ENCODE measurements at places on chromosomes 4 and X.
A peak's percentile ranks its signal among the peaks of the same experiment; 100 is the strongest.

DNA sequence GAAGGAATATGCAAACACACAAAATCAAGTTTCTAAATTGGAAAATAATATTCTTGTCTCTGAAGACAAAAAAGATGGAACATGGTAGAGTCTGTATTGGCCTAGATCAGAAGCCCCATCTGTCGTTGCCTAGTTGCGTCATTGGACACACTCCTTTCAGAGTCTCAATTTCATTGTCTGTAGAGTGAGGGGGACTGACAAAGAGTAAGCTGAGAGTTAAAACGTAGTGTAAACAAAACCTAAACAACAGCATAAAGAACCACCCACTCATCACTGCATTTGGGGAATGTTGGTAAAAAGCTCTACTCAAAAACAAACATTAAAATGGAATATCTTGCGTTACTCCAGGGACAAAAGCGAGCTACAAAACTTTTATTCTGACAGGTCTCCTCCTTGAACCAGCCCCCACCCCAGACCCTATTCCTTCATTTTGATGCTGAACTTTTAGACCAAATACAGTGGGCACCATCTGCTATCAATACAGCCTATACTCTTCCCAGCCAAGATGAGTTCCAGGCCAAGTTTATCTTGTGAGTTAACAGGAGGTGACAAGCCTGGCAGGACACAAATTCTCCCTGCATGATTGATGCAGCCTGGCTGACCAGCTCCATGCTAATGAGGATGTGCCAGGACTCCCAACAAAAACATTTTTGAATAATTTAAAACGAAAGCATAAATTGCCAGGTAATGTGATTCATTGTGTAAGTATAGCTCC is 125.2 kb downstream of the COL25A1 start:
- DNase-seq: no peak

DNA sequence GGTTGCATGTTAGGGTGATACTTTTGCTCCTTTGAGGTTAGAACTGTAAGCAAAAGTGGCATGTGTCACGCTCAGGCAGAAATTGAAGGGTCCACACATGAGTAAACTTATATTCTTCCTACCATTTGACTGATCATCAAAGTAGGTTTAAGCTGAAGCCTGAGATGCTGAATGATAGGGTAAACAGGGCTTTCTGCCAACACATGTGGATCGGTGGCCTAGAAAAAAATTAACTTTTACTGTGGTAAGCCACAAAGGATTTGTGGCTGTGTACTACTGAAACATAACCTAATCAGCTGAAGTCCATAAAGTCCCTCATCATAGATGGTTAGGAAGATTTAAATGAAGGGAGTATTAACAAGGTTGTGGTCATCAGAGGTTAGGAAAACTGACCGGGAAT is 1070.1 kb downstream of the STPG2 start:
- no peak for DNase-seq

DNA sequence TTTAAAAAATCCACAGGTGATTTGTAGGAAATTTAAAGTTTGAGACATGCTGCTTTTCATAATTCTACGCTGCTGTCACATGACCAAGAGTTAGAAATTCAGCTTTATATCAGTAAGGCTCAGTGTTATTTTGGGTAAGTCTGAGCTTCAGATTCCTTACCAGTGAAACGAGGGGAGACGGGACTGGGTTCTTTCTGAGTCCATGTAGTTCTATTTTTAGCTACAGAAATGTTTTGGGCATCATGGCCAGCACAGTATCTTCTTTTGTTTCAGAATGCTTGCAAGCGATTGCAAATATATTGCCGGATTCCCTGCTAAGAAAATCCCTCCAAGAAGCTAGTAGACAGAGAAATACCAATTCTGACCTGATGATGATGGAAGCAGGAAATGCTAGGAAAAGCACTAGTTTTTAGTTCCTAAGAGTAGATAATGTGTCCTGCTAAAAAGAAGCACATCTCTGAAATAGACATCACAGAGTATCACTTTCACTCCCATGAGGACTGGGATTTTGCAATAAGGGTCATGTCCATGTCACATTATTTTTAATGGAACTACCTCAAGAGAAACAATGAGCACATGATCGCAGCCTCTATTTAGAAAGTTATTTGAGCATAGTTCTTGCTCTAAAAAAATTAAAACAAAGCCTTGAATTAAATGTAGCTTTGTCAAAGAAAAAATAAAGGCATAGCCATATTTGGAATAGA is 10.9 kb downstream of the ATP1B4 start:
- DNase-seq: no peak

DNA sequence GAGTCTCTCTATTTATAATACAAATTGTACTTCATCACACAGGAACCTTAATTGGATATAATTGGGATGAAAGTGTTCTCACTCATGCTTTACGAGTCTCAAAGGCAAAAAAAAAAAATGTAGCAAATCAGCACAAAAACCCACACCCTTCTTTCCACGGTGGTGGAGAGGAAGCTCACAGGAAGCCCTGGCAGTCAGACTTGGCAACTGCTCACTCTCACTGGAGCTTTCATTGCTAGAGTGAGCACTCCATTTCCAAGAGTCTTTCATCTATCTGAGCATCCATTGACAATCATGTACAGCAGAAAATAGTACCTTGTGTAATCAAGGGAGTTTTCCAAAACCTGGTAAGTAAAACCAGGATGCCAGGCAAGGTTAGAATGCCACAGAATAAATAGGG is 2159.4 kb upstream of the AGA start:
- no peak for DNase-seq

- no peak for DNase-seq
Measured at GRCh38 chrX:71547339-71547738, 14.4 kb downstream of the OGT start.

DNA sequence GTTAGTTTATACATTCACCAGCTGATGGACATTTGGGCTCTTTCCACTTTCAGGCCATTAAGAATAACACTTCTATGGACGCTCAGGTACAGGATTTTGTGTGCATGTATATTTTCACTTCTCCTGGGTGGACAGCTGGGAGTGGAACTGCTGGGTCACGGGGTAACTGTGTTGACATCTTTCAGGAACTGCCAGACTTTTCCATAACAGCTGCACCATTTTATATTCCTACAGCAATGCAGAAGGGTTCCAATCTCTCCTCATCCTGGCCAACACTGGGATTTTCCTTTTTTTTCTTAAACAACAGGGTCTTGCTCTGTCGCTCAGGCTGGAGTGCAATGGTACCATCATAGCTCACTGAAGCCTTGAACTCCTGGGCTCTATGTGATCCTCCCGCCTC is 11.9 kb downstream of the HAUS7 start:
- no peak for DNase-seq

DNA sequence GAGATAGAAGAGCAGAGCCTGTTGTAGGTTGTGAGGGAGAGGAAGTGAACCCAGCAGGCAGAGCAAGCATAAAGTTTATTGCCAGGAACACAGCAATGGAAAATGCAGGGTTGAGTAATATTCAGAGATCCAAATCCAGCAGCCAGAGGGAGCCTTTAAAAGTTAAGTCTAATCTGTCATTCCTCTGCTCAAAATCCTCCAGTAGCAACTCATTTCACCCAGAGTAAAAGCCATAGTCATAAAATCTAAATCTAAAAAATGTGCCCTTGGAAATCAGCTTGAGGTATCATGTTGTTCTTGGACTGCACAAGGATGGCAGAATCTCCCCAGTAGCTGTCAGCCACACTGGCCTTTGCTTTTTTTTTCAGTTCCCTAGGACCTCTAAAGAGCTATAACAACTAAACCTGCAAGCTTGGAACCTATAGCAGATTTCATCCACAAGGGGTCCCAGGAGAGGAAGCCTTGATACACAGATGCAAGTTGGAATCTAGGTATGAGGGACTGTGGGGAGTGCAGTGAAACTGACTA is 62.9 kb upstream of the FRAS1 start:
- DNase-seq: no peak

GRCh38 chrX:3713937-3714434 is 537 bp upstream of the PRKX start:
- no peak for DNase-seq

- DNase-seq: no peak
Measured at GRCh38 chr4:184376126-184376838, 98.1 kb downstream of the IRF2 start.

GRCh38 chr4:2685541-2685940 is 70.6 kb downstream of the TNIP2 start:
- DNase-seq: no peak

GRCh38 chr4:74009307-74009706 is 10.8 kb upstream of the CXCL5 start:
- no peak for DNase-seq

DNA sequence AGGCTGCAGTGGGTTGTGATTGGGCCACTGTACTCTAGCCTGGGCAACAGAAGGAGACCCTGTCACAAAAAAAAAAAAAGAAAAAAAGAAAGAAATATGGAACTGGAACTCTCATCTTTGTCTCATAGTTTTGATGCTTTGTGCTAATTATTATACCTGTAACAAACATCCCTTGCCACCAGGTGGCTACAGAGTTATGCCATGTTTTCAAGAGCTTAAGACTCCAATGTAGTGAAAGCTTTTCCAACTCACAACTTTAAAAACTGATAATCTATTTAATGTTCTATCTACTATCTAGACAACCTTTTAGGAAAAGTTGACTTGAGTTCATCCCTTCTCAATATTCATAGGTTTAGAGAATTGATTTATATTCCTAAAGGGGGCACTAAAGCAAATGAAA is 42.4 kb downstream of the HTR2C start:
- DNase-seq: no peak

GRCh38 chrX:79263550-79263949 is 103.6 kb downstream of the ITM2A start:
- no peak for DNase-seq

- DNase-seq: no peak
Measured at GRCh38 chrX:45266456-45266855, 65.8 kb upstream of the DIPK2B start.

GRCh38 chr4:159149666-159150065 is 46.8 kb downstream of the RAPGEF2 start:
- no peak for DNase-seq

- no peak for DNase-seq
Measured at GRCh38 chr4:824461-825062, 1.4 kb downstream of the CPLX1 start.

DNA sequence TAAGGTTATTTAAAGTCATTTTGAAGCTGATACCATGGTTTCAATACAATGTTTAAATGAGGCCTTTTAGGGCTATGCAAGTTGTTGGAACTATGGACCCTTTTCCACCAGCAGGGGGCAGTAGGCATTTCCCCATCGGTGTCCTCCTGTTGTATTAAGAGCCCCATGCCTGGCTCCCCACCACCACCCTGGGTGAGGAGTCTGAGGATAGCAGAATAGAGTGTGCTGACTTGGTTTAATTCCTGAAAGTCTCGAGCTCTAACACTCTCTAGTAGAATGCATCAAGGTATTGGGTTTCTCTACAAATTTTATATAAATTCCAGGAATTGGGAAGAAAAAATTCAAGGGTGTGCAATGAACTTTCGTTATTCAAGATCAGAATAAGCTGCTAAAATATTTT is 234.8 kb upstream of the JADE1 start:
- peak; percentile 54 for DNase-seq

DNA sequence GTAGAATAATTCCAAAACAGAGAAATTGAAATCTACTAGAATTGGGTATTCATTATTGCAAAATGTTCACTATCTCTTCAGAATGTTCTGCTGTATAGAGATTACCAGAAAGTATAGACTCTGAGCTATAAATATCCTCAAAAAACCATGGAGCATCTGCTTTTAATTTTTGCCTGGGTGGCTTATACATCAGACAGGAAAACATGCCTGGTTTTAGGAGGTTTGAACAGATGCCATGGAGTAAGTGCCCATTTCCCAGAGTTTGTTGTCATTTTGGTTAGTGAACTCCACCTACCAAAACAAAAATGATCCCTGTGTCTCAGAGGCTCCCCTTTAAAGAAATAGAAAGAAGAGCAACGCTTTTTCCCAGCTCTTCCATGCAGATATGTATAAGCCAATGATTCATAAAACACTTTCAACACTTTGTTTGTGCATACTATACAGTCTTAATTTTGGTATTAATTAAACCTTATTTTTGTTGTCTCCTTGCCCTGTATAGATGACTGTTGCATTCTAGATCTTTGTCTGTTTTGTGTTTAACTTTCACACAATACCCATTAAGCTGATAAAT is 68.7 kb downstream of the MEPE start:
- no peak for DNase-seq

DNA sequence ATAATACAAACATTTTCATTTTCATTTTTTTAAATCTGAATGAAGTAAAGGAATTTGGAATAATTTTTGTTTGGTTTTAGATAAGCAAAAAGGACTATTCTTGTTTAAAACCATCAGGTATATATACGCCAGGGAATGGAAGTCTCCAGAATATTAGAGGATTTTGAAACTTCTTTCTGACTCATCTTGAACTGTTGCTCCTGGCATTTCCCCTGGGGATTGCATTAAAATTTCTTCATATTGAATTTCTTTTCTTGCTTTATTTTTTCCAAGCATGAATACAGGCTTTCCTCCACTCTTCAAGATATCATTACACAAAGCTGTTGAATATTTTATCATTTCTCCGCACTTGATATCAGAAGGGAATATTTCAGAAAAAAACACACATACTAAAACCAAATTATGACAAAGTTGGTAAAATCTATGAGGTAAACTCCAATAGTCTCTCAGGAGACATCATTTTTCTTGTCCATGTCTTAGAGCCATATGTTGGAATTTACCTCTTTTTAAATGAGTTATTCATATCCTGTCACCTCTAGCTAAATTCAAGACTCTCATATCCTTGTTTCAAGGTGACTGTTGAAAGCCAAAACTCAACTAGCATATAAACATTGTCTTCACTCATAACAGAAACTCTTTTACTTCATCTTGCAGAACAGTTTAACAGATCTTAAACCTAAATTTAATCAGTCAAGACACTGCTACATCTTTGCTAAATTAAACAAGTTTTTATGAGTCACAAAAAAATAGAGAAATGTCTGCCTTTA is 20.7 kb upstream of the CSN1S1 start:
- no peak for DNase-seq

- DNase-seq: no peak
Measured at GRCh38 chrX:19875050-19875431, 12.4 kb downstream of the SH3KBP1 start.

- DNase-seq: no peak
Measured at GRCh38 chr4:907691-908425, 24.3 kb downstream of the GAK start.

DNA sequence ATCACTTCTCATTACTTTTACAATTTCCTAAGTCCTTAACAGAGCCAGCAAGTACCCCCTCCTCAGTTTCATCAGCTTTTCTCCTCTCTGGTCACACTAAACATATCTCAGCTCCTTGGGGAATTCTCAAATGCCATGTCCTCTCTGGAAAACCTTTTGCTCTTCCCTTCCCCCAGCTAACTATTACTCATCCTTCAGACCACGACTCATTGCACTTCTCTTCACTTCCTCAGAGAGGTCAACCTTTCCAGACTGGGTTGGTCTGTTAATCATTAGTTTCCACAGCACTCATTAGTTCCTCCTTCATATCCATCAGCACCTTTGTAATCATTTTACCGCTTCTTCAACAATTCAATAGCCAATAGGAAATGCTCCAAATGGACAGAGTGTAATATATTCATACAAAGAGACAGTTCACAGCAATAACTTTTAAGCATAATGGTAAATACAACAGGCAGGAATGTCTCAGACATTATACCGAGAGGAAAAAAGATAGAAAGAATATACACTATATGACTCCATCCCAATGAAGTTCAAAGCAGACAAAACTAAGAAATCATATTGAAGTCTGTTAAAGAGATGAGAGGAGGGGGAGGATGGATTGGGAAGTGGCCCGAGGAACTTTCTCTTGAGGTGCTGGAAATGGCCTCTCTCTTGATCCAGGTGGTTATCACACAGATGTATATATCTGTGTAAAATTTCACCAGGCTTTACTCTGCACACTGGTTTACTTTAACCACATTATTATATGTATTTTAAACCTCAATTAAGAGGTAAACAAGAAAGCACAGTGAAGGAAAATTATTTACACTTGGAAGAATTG is 39.6 kb downstream of the DDX60L start:
- DNase-seq: no peak
